ENCODE measurements at places on chromosomes 3 and 15. TPM values are rescaled to one million over a fixed set of nuclear protein-coding genes. Genes with fewer than 3 reads are reported as not detected.

TNIK gene
- 9.7 TPM for total RNA-seq

XCR1 gene
- not detected for total RNA-seq

KIF15 gene
- 1.6 TPM for total RNA-seq

KCNMB3 gene
- 2.6 TPM for total RNA-seq

Measured in lung microvascular endothelial cell (primary cell).